Mesenteric fat pad (tissue), 1 donor: ENCODE measurements at places on chromosomes 1 and 21. TPM values are rescaled to one million over a fixed set of nuclear protein-coding genes. Genes with fewer than 3 reads are reported as not detected.

The COL8A2 gene
- total RNA-seq = 3.3 TPM

The HAO2 gene
- not detected for total RNA-seq

DNA sequence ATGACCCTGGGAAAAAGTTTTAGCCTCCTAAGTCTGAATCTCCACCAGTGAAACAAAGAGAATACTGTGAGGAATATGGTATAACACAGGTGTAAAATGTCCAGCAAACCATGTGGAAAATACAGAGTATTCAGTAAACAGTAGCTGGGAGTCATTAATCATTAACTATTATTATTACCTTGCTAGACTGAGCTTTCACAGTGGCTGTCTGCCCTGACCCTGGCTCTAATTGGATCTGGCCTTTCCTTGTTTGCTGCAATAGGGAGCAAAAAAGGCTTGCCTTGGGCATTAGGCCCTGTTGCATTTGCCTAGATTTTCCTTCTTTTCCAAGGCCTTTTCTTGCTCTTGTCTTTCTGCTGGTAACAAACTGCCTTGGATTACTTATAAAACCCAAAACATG, 179.1 kb upstream of the BEND5 start:
- DNase-seq = no peak

DNA sequence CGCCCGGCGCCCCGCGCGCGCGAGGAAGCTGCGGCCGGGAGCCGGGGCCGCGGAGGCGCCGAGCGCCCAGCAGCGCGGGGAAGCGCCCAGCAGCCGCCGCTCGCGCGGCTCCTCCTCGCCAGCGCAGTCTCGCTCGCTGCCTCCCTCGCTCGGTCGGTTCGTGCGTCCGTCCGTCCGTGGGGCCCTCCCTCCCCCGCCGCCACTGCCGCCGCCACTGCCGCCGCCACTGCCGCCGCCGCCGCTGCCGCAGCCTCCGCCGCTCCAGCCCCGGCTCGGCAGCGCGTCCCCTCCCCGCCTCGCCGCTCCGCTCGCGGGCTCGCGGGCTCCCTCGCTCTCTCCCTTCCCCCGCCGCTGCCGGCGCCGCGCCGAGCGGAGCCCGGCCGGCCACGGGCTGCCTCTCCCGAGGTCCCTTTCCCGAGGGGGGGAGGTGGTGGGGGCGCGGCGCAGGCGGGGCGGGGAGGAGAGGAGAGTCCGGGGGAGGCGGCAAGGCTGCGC, at the start of gene KCND3:
TSS of gene KCND3 (minus strand) at position 138 of the 495 bp plus-strand sequence.
- no peak for DNase-seq

GRCh38 chr1:164667001-164667400, 108.0 kb downstream of the PBX1 start:
- no peak for DNase-seq

GRCh38 chr1:214241060-214241459, 39.9 kb upstream of the SMYD2 start:
- DNase-seq = no peak

GRCh38 chr1:62068416-62068843, 126.2 kb upstream of the L1TD1 start:
- no peak for DNase-seq

DNA sequence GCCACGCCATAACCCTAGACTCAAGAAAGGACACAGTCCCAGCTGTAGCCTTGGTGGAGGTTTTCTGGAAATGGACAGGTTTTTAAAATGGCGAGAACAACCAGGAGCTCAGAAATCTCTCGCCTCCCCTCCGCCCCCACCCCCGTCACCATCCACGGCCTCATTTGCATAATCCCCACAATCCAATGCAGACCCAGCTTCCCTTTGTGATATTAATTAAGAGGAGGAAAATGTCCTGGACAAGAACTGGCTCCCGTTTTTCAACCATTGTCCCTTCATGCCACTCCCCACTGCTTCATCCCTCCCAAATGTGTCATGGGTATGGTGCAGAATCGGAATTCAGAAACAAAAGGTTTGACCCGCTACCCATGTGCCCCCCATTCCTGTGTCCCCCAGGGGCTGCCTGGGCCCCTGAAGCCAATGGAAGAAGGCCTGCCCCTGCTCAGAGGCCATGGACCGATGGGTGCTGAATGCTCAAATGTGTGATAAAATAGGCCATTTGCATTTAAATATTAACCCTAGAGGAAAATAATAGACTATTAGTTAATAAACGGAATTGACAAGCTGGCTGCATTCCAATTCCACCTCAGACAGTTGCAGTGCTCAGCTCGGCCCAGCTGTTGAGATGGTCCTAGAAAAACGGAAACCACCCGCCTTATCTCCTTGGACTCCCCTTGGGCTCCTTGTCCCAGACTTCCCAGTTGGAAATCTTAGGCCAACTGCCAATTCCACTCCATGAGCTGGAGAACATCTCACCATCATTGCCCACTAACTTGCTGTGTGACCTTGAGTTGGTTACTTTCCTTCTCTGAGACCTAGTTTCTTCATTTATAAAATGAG, 10.7 kb upstream of the EPHB2 start:
- no peak for DNase-seq

The CLIC6 gene
- total RNA-seq = 9.9 TPM

DNA sequence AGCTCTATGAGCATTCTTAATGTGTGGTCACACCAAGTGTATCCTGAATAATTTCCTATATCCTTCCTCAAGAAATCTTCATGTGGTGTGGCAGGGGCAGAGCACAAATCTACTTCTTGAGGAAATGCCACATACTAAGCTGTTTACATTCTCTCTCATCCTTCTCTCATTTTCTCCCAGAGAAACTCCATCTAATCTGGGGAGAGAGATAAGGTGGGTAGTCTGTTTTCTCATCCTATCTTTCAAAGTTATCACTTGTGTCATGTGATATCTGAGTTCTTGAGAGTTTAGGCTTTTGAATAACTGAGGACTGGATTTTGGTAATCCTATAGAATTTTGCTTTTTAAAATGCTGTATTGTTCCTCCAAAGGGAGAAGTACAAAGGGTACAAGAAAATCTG, 141.9 kb upstream of the LRRC7 start:
- DNase-seq = no peak

The PRELP gene
- total RNA-seq = 80.0 TPM

DNA sequence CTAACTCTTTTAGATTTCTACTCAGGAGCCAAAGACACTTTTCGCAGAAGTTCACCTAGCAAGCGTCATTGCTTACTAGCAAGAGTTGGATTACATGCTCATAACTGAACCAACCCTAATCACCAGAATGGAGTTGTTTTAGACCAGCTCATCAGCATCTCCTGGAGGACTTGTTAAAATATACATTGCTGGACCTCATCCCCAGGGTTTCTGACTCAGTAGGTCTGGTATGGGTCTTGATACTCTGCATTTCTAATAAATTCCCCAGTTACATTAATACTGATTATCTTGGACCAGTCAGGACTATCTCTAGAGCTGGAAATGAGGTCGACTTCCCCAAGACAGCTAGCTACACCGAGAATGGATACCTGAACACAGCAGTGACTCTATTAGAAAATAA, 9.7 kb upstream of the PRDX6 start:
- DNase-seq = no peak

DNA sequence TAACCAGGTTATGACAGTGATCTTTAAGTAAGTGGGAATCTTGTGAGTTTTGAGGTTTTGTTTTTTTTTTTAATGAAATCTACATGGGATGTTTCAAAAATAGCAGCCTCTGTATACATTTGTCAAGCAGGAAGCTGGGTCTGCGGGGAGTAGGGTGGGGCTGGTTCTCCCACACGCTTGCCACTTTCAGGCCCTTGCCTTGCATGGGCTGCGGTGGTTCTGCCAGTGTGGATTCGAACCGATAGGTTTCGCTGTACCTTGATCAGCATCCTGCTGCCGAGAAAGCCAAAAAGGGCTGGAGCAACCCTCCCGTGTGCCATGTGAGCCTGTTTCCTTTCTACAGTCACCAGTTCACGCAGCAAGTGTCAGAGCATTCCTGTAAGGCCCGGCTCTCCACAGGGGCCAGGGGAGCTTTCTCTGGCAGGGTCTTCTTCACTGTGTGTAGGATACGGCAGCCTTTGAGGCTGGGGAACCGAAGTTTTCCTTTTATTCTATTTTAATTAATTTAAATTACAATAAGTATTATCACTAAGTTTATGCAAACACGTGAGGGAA, 79.2 kb upstream of the SAMD11 start:
- no peak for DNase-seq

The SPRR2F gene
- not detected for total RNA-seq

DNA sequence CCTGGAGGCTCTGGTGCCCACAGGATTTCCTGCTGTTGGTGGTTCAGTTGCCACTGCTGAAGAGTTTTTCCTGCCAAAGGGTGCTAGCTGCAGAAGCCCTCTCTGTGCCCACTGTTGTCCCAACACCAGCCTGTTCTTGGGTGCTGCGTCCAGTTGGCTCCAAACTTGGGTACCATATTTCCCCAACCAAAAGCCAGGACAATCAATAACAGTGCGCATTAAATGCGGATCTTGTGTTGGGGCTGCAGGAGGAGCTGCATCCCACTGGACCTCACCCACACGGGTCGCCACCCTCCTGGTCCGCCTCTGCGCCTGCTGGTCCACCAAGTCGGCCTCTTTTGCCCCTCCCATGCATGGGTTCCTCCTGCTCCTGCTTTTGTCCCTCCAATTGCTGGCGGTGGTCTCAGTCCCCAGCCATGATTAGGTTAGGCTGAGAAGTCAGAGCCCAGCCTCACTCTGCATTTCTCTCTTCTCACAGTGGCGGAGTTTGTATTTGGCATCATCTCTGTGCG, 9.8 kb downstream of the ABCG1 start:
- DNase-seq = peak; percentile 75

The HSD3B1 gene
- not detected for total RNA-seq

DNA sequence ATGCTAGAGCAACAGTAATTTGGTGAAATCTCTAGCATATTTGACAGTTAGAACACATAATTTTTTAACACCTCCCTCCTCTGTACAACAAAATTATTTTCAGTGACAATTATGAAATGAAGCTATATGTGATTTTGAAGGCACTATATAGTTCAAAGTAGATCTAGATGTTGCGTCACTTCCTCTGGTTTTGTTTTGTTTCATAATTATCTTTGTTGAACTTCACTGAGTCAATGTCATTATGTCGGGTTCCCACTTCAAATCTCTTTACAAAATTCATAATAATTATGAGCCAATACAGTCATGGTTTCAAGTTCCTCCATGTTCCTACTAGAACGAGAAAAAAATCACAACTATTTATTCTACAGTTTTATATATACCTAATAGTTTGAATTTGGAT, 254.8 kb upstream of the PLXNA2 start:
- DNase-seq = no peak

GRCh38 chr1:169538998-169539871, 47.0 kb downstream of the F5 start:
- DNase-seq = no peak

The SLAMF9 gene
- total RNA-seq = not detected

The FAM163A gene
- not detected for total RNA-seq

- DNase-seq = peak; percentile 73
Observed at GRCh38 chr1:5953386-5953785, 38.8 kb downstream of the NPHP4 start.

- no peak for DNase-seq
Observed at GRCh38 chr1:43547538-43548072, 16.9 kb downstream of the PTPRF start.

DNA sequence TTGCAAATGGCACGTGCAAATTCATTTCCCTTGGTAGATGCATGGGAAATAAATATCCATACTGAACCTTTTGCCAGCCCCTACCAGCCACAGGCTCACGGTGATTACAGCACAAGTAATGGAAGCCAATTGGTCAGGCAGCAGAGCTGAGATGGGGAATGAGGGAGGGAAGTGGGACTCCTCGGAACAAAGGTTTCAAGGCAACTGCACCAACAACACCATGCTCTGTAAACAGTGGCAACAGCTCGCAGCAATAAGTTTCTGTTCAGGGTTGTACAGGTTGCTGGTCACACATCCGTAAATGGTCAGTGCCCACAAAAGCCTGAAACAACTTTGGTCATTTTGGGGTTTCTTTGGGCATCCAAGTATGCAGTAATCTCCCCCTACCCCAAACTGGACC, 62.7 kb upstream of the LPGAT1 start:
- no peak for DNase-seq

DNA sequence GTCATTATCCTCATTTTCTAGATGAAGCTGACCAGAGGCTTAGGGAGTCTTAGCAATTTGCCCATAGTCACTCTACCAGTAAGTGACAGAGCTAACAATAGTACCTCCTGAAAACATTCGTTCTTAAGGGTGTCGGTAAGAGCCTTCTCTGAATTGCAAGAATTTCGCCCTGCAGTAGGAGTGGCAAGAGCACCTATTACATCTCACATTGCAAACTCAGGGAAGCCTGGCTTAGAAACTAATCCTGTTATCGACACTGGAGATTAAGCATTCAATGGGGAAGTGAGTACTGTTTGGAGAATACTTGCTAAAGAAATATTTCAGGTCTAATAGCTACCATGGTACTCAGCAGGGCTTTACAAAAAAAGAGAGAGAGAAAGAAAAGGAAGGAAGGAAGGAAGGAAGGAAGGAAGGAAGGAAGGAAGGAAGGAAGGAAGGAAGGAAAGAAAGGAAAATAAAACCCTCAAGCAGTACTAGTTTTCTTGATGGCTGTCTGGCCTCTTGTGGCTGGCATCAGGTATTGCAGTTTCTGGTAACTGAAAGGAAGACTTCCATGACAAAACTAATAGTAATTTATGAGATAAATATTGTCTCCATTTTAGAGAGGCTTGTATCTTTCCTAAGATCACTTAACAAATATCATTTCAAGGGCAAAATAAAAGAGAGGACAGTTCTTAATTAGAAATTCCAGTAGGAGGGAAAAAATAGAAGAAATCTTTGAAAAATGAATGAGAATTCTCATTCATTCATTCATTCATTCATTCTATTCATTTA, 10.4 kb downstream of the C1orf226 start:
- peak; percentile 43 for DNase-seq

- no peak for DNase-seq
Observed at GRCh38 chr1:194252199-194252598, 1065.8 kb upstream of the B3GALT2 start.

DNA sequence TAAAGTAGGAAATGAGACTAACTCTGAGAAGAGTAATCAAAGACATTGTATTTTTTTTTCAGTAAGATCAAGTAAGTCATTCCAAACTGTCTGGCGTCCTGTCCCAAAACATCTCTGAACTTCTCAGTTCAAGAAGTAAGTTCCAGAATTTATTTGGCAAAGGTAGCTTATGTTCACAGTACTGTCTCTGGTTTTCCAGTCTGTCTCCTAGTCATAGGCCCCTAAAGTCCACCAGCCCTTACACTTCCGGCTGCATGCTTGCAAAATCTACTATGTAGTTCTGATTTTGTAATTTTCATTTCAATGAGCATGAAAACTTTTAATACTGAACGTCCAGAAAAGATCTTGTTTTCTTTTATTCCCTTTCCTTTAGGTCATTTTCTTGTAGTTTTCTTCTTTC, 61.4 kb upstream of the S1PR1 start:
- DNase-seq = no peak

The NPHS2 gene
- total RNA-seq = not detected

The CATSPERE gene
- total RNA-seq = 0.74 TPM

DNA sequence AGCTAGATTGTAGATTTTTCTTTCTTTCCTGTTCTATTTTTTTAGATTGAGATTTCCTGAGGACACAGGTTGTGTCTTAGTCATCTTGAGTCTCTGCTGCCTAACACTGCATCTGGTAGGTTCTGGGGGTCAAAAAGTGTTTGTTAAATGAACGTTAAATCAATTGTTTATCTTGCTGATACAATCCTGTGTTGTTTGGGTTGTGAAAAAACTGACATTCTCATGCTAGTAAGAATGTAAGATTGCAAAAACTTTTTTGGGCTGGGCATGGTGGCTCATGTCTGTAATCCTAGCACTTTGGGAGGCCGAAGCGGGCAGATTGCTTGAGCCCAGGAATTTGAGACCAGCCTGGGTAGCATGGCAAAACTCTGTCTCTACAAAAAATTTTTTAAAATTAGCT, 3.4 kb downstream of the CTSK start:
- no peak for DNase-seq

The FCER1G gene
- 176 TPM for total RNA-seq
